ENCODE measurements at places on chromosomes 6 and 20.

GRCh38 chr6:166307082-166308032 is 835 bp downstream of the PRR18 start:
- peak; percentile 73 for DNase-seq

DNA sequence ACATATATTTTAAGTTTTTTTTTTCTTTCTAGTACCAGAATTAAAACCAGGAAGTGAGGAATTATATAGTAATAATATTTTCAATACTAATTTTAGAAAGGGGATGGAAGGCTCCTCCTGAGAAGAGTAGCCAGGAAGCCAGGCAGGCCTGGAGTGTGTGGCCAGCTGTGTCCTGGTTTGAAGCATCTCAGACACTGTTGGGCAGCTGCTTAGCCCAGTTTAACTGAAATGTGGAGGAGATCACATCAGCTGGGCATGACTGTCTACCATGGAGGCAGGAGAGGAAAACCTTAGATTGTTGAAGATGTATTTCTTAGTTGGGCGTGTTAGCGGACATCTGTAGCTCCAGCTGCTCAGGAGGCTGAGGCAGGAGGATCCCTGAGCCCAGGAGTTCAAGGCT is 142.2 kb downstream of the ARID1B start:
- DNase-seq: no peak

- no peak for DNase-seq
Measured at GRCh38 chr20:37986873-37987601, 46.2 kb downstream of the TTI1 start.

GRCh38 chr20:37914672-37915433 is 11.9 kb downstream of the VSTM2L start:
- DNase-seq: no peak

- no peak for DNase-seq
Measured at GRCh38 chr6:142537612-142538478, 236.0 kb downstream of the ADGRG6 start.

DNA sequence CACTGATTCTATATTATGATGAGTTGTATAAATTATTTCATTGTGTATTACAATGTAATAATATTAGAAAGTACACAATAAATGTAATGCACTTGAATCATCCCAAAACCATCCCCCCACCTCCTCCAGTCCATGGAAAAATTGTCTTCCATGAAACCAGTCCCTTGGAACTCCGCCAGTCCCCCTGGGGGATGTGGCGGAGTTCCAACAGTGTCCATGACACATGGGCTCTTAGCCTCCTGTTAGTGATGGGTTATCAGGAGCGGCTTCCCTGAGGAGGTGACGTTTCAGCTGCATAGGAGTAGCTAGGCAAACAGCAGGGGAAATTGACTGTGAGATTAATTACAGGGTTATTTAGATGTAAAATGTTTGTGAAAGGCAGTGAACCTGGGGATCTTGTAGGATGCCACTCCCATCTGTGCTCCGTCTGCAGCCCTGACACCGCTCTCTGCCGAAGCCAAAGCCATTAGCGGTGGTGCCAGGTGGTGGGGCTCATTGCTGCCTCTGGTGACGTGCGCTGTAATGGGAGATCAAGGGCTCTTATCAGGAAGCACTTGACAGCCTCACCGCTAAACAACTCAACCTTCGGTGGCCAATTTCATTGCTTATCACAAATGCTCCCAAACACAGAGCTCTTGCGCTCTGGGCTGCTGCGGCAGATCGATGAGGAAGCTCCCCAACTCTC is 81.6 kb upstream of the MC3R start:
- DNase-seq: no peak
